ENCODE measurements at places on chromosomes 7 and 10. TPM values are rescaled to one million over a fixed set of nuclear protein-coding genes. Genes with fewer than 3 reads are reported as not detected.

The SLC26A5 gene
- total RNA-seq, result not detected

The IQCE gene
- total RNA-seq, result 13.5 TPM

The LRRC18 gene
- total RNA-seq, result 0.23 TPM

The PNLIPRP2 gene
- total RNA-seq, result not detected

The NKX6-2 gene
- 0.06 TPM for total RNA-seq

The ATOH7 gene
- total RNA-seq, result 1.5 TPM

The CLCN1 gene
- total RNA-seq, result 3.9 TPM

The SEMA3A gene
- 17.3 TPM for total RNA-seq

The CAV2 gene
- total RNA-seq, result 36.4 TPM

The MSRB2 gene
- total RNA-seq, result 15.4 TPM

The AASS gene
- total RNA-seq, result 62.9 TPM

The CDK14 gene
- total RNA-seq, result 69.2 TPM

The ANKRD61 gene
- not detected for total RNA-seq
